ENCODE measurements at places on chromosomes 2 and 18. TPM values are rescaled to one million over a fixed set of nuclear protein-coding genes. Genes with fewer than 3 reads are reported as not detected.

The TMEM163 gene
- 2.6 TPM for polyA plus RNA-seq

The TMEM200C gene
- polyA plus RNA-seq: not detected

The AQP12A gene
- not detected for polyA plus RNA-seq

The MREG gene
- 3.0 TPM for polyA plus RNA-seq

Measured in sigmoid colon (tissue), 7 donors.